ENCODE measurements at places on chromosomes 2 and 18. TPM values are rescaled to one million over a fixed set of nuclear protein-coding genes. Genes with fewer than 3 reads are reported as not detected.
A peak's percentile ranks its signal among the peaks of the same experiment; 100 is the strongest.

- H3K27ac ChIP-seq, result no peak overlapping the region
- no peak for DNase-seq
Measured at GRCh38 chr2:69628325-69629021, 15.1 kb downstream of the AAK1 start.

Gene ALPI
- total RNA-seq, result not detected

Gene UGT1A7
- not detected for total RNA-seq

Gene ANKRD29
- total RNA-seq, result 0.42 TPM

DNA sequence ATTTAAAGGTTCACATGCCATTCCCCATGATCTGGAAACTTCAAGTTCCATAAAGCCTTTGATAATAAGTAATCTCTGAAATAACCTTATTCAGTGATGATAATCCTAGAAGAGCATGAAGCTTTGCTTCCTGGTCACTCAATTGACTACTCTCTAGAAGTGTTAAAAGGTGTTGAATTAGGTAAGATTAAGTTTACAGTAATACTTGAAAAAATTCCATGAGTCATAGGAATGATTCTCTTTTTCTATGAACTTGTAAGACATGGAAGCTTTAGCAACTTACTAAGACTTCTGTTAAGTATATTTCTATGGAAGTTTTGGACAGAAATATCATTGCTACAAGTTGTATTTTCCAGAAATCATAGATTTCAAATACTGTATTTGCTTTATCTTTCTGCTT lies 100.6 kb downstream of the MYO1B start:
- no peaks in the 10 kb centered on the region for H3K36me3 ChIP-seq
- DNase-seq, result no peak
- H3K27me3 ChIP-seq, result no peaks in the 10 kb centered on the region
- H3K27ac ChIP-seq, result no peak overlapping the region
- H3K4me3 ChIP-seq, result no peak overlapping the region

- H3K4me3 ChIP-seq, result no peak overlapping the region
- peak overlapping the region; percentile 22 for H3K27ac ChIP-seq
- H3K36me3 ChIP-seq, result no peaks in the 10 kb centered on the region
Measured at GRCh38 chr2:241898463-241899270, 29.1 kb downstream of the RTP5 start.

DNA sequence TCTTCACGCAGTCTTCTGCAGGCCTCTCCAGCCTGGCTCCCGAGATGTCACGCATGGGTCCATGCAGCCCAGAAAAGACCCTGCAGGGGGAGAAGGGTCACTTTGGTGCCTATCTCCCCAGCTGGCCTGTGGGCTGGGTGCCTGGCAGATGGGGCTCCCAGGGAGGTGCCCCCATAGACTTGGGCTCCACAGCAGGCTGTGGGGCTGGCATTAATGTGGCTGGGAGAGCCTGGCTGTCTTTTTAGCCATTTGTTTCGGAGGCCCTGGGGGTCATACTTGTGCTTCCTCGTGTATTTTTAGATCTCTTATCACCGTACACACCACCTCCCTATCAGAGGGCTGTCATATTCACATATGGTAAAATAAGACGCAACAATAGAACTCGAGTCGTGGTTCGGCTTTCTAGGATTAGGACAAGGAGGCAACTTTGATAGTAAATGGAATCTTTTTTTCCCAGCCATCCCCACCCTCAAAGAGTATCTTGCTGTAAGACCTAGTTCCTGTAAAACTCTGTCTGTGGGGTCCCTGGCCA lies 74.5 kb downstream of the LRRFIP1 start:
- DNase-seq, result no peak
- H3K4me3 ChIP-seq, result no peak overlapping the region
- no peaks in the 10 kb centered on the region for H3K27me3 ChIP-seq
- H3K36me3 ChIP-seq, result no peaks in the 10 kb centered on the region

Gene NBAS
- 26.6 TPM for total RNA-seq

Gene EHD3
- 0.79 TPM for total RNA-seq

Gene CYS1
- 23.6 TPM for total RNA-seq

DNA sequence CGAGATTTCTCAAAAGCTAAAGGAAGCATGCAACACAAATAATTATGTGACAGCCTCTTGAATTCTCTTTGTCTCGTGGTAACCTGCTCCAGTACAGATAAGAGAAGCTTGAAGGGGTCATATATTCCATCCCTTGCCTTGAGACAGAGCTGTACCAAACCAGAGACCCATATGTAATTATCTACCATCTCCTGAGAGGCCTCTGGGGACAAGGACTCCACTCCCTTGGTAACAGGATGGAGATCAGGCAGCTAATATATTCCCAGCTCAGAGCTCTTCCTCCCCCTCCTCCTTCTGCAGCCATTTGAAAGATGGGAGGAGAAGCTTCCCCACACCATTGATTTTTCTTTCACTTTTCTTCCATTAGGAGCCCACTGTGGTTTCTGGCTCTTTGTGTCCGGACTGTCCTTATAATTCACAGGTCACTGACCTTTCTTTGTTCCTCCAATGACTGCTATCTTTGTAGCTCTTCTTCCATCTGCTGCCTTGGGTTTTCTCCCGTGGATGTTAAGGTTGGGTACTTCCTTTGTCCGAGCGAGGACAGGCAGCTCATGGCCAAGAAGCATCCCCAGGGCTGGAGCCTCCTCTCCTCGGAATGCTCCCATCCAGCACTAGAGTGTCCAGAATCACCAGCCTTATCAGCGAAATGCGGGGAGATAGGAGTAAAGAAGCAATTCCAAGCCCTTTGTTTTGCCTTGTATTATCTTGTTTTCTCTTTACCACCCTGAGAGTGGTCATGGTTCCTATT lies 72.6 kb upstream of the STPG4 start:
- no peaks in the 10 kb centered on the region for H3K27me3 ChIP-seq
- no peak for DNase-seq
- no peak overlapping the region for H3K27ac ChIP-seq
- H3K4me1 ChIP-seq, result peaks cover 15% of the 10 kb centered on the region
- H3K36me3 ChIP-seq, result no peaks in the 10 kb centered on the region
- no peak overlapping the region for H3K4me3 ChIP-seq

- H3K4me3 ChIP-seq, result no peak overlapping the region
- H3K4me1 ChIP-seq, result no peaks in the 10 kb centered on the region
- H3K36me3 ChIP-seq, result no peaks in the 10 kb centered on the region
- no peaks in the 10 kb centered on the region for H3K27me3 ChIP-seq
Measured at GRCh38 chr2:79530443-79530842, 17.6 kb downstream of the CTNNA2 start.

GRCh38 chr18:10481831-10482230 lies 27.4 kb downstream of the APCDD1 start:
- DNase-seq, result no peak
- H3K4me3 ChIP-seq, result no peak overlapping the region
- no peaks in the 10 kb centered on the region for H3K27me3 ChIP-seq
- peaks cover 6% of the 10 kb centered on the region for H3K36me3 ChIP-seq
- no peak overlapping the region for H3K27ac ChIP-seq

Gene BOLL
- not detected for total RNA-seq

DNA sequence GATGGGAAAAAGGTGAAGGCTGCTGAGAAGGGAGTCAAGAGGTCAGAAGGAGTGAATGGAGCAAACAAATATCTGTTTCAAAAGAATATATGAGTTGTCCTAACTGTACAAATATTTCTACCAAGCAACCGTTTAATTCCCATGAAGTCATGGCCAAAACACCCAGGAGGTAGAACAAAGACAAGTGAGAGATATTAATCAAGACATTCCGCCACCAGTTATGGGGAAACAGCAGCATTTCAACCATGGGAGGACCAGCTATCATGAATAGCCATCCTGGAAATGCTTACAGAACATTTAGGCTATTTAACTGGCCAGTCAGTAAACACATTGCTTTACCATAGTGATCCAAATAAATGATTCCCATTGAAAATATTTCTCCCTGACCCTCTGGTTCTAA lies 396.3 kb downstream of the IRS1 start:
- H3K36me3 ChIP-seq, result no peaks in the 10 kb centered on the region
- peak overlapping the region; percentile 26 for H3K27ac ChIP-seq
- H3K27me3 ChIP-seq, result no peaks in the 10 kb centered on the region
- H3K4me3 ChIP-seq, result no peak overlapping the region

Gene OTOS
- not detected for total RNA-seq

DNA sequence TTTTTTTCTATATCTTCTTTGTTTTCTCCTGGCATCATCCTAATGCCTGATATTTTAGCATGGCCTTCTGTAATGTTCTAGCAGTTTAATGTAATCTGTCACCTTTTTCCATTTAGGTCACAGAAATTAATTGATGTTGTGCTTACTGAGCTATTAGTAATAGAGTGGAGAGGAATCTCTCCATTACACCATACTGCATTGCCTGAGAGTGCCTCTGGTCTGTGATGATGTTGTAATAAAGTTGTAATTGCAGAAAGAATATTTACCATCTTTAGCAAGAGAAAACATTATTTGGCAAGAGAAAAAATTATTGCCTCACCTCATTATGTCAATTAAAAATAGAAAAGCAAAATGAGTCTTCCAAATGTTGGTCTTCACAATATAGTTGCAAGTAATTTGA lies 213.2 kb downstream of the KCNJ3 start:
- H3K4me1 ChIP-seq, result no peaks in the 10 kb centered on the region
- no peak for DNase-seq
- no peaks in the 10 kb centered on the region for H3K36me3 ChIP-seq
- no peak overlapping the region for H3K4me3 ChIP-seq
- H3K27ac ChIP-seq, result no peak overlapping the region

Gene METAP1D
- 3.0 TPM for total RNA-seq

Gene CYTIP
- total RNA-seq, result 6.4 TPM

DNA sequence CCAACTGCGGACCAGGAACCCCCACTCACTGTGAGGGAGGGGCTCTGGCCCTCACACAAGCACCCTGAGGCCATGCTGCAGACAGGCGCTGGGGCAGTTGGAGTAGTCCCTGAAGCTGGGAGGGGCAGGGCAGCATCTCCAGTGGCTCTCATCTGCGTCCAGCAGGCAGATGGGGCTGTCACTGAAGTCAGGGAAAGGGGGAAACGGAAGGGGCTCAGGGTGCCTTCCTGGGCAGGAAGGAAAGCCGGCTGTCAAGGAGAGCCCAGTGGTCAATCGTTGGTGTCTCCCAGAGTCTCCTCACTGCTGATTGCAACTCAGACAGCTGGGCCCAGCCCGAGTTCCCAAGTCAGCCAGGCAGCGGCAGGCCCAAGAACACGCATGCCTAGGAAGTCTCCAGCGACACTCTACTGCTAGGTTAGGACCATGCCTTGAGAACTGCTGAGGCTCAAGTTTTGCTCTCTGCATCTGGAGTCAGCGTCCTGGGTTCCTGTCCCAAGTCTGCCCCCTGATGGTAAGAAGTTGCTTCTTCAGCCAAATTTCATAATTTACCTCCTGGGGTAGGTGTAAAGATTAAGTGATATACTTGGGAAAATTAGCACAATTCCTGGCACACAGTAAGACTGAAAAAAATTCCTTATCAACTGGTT lies 27.4 kb upstream of the NMUR1 start:
- H3K27ac ChIP-seq, result no peak overlapping the region
- no peaks in the 10 kb centered on the region for H3K36me3 ChIP-seq
- H3K4me1 ChIP-seq, result no peaks in the 10 kb centered on the region
- no peaks in the 10 kb centered on the region for H3K27me3 ChIP-seq
- DNase-seq, result no peak

DNA sequence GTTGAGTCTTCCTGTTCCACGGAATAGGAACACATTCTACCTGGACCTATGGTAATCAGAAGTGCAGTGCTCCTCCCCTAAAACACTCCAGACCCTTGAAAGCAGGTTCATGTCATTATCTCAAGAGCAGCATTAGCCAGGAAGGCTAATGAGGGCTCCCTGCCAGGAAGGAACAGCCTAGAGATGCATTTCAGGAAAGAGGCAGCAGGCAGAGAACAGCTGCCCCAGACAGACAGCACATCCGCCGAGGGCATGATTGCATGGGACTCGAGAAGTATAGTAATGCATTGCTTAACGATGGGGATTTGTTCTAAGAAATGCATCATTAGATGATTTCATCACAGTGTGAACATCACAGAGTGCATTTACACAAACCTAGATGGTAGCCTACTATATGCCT lies 171.5 kb downstream of the ALK start:
- no peak overlapping the region for H3K27ac ChIP-seq
- no peaks in the 10 kb centered on the region for H3K36me3 ChIP-seq
- no peak for DNase-seq
- H3K4me1 ChIP-seq, result peaks cover 5% of the 10 kb centered on the region
- no peak overlapping the region for H3K4me3 ChIP-seq

GRCh38 chr2:102797486-102797885 lies 35.7 kb downstream of the TMEM182 start:
- no peaks in the 10 kb centered on the region for H3K4me1 ChIP-seq
- no peaks in the 10 kb centered on the region for H3K27me3 ChIP-seq
- no peak overlapping the region for H3K27ac ChIP-seq
- no peak overlapping the region for H3K4me3 ChIP-seq
- H3K36me3 ChIP-seq, result no peaks in the 10 kb centered on the region

GRCh38 chr18:23964282-23965238 lies 50.0 kb upstream of the TTC39C start:
- peak overlapping the region; percentile 77 for H3K27ac ChIP-seq
- no peak overlapping the region for H3K4me3 ChIP-seq
- H3K4me1 ChIP-seq, result peaks cover 8% of the 10 kb centered on the region

DNA sequence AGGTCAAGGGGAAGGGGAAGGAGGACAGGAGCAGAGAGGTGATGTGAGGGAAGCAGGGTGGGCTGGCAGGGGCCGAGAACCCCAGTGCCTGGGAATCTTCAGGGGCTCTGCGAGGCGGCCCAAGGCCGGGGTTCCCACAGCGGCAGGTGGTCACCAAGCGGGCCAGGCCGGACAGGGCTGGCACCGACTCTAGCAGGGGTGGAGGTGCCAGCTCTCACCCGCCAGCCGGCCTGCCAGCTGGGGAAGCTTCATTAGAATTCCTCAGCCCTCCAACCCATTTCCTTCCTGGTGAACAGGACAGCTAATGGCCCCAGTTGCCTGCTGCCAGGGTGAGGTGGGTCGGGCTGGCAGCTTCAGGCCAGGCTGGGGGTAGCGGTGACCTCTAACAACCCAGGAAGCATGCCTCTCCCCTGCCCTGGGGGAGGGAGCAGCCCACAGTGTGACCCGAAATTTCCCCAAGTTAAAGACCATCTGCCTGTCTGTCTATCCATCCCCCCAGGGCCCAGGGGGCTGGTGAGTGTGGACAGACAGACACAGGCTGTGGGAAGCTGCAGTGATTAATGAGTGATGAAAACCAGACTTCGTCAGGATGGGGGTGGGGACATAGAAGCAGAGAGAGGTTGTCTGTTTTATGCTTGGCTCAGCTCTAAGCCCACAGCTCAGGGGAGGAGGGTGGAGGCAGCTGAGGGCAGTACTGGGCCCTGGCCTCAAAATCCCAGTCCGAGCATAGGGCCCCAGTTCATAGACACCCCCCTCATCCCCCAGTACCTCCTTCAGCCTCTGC lies 144.1 kb downstream of the ZFP36L2 start:
- H3K36me3 ChIP-seq, result no peaks in the 10 kb centered on the region
- H3K4me3 ChIP-seq, result no peak overlapping the region
- peak overlapping the region; percentile 22 for H3K27ac ChIP-seq
- DNase-seq, result no peak
- H3K27me3 ChIP-seq, result no peaks in the 10 kb centered on the region

GRCh38 chr2:219569635-219570034 lies 1.7 kb downstream of the OBSL1 start:
- H3K4me3 ChIP-seq, result peak overlapping the region; percentile 78
- DNase-seq, result no peak
- no peak overlapping the region for H3K27ac ChIP-seq
- H3K27me3 ChIP-seq, result no peaks in the 10 kb centered on the region
- H3K36me3 ChIP-seq, result no peaks in the 10 kb centered on the region
- peaks cover 6% of the 10 kb centered on the region for H3K4me1 ChIP-seq

Gene RAX
- total RNA-seq, result not detected

- no peak overlapping the region for H3K27ac ChIP-seq
- H3K4me1 ChIP-seq, result no peaks in the 10 kb centered on the region
- no peaks in the 10 kb centered on the region for H3K36me3 ChIP-seq
- H3K4me3 ChIP-seq, result no peak overlapping the region
- H3K27me3 ChIP-seq, result no peaks in the 10 kb centered on the region
Measured at GRCh38 chr2:14996351-14997014, 364.0 kb downstream of the LRATD1 start.

GRCh38 chr2:31031132-31031706 lies 107.0 kb downstream of the GALNT14 start:
- H3K4me1 ChIP-seq, result no peaks in the 10 kb centered on the region
- no peaks in the 10 kb centered on the region for H3K27me3 ChIP-seq
- H3K4me3 ChIP-seq, result no peak overlapping the region
- no peak for DNase-seq

Gene TCF23
- total RNA-seq, result not detected

Data from pancreas (tissue), 10 donors.